Stimulated activated CD8-positive, alpha-beta memory T cell treated with anti-CD3 and anti-CD28 coated beads, Interleukin-15, amount 100 ng/mL, for 24 hours (primary cell): ENCODE measurements at places on chromosomes 1 and 21.
A peak's percentile ranks its signal among the peaks of the same experiment; 100 is the strongest.

DNA sequence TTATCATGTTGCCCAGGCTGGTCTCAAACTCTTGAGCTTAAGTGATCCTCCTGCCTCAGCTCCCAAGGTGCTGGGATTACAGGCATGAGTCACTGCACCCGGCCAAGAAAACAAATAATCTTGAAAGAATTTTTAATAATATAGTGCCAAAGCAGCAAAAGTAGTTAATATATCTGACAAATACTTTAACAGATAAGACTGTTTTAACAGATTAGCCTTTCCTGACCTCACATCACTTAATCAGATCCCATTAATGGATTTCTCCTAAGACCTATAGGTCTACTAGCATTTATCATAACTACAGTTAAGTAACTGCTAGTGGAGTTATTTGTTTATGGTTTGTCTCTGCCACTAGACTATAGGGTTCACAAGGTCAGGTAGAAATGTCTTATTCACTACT lies 61.1 kb upstream of the HP1BP3 start:
- DNase-seq = no peak

DNA sequence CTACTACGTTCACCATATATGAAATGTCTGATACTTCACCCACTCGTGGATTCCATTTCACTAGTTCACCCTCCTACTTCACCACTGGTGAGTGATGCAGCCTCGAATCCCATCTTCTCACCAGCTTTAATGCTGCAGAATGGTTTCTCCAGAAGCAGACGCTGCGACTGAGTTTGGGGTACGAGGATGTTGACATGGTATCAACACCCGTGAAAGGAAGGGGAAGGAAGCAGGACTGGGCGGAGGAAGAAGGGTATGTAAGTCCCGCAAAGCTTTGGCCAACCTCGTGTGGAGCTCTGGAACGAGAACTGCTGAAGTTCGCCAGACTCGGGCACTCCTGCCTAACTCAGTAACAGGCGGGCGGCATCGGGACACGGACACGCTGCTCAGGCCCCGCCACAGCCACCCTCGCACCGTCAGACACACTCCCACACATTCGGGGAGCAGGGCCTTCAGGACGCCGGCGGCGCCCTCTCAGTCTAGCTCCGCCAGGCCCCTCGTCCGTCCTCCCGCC lies 833 bp upstream of the DIP2A start:
- DNase-seq = peak; percentile 28

DNA sequence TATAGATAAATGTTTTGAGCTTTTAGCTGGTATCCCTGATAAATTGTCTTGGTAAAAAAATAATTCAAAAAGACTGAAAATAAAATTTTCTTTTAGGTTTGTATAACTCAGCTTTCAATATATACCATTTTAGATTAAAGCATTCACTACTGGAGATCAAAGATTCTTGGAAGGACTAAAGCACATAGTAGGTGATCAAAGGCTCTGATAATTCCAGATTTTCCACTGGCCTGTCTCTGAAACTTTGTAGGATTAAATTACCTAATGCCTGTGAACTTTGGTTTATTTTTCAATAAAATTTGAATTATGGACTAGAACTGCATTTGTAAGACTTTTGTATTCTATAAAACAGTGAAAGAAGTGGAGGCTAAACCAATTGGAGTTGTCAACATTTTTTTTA lies 1.2 kb upstream of the RGS18 start:
- no peak for DNase-seq

DNA sequence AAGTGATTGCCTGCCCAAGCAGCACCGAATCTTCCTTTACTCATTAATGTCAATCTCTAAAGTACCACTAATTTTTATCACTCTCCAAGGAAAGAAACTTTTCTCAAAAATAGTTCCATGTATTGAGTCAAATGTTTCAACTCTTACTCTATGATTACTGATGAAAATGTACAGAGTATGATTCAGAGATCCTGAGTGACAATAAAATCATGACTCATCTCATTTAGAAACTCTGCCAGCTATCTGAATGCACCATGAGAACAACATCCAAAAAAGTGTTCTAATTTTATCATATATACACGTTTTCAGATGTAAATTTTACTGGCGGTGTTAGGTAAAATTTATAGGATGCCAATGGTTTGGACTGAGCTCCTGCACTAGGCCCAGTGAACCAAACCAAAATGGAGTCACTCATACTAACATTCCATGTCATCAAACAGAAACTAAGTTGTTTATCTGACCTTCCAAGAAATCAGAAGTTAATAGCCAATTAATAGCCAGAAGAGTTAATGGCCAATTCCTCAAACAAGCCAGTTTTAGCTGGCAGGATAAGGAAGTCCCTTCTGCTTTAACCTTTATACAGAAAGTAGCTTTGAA lies 22.6 kb downstream of the PLPPR5 start:
- DNase-seq = no peak

DNA sequence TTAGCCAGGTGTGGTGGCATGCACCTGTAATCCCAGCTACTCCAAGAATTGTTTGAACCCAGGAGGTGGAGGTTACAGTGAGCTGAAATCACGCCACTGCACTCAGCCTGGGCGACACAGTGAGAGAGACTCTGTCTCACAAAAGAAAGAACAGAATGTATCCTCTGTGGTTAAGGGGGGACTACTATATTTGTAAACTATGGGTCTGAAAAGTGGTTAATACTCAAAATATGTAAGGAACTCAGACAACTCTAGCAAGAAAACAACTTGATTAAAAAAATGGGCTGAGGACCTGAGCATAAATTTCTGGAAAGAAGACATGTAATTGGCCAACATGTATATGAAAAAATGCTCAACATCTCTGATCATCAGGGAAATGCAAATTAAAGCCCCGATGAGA lies 11.2 kb downstream of the FNBP1L start:
- no peak for DNase-seq

GRCh38 chr1:190170321-190170720 lies 307.3 kb downstream of the BRINP3 start:
- DNase-seq = no peak

DNA sequence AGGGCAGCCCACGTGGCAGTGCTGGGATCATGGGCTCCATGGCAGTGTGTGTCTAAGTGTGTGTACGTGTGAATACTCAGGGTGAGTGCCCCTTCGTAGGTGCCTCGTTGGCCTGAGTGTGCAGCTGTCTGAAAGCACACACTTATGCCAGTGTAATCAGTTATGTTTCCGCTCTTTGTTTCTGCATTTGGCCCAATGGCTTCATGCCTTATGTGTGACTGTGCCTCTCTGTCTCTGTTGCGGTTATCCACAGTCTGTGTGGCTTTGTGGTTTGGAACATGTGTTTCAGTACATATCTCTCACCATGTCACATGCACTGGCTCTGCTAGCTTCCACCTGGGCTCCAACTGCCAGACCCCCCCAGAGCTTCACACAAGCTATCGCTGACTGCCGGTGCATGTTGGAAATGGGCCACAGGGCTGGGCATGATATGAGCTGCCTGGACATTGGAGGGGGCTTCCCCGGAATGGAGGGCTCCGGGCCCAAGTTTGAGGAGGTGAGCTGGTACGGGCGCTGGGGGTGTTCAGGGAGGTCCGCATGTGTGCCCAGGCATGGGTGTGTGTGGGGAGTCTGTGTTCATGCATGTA lies 70.3 kb upstream of the TINAGL1 start:
- no peak for DNase-seq

DNA sequence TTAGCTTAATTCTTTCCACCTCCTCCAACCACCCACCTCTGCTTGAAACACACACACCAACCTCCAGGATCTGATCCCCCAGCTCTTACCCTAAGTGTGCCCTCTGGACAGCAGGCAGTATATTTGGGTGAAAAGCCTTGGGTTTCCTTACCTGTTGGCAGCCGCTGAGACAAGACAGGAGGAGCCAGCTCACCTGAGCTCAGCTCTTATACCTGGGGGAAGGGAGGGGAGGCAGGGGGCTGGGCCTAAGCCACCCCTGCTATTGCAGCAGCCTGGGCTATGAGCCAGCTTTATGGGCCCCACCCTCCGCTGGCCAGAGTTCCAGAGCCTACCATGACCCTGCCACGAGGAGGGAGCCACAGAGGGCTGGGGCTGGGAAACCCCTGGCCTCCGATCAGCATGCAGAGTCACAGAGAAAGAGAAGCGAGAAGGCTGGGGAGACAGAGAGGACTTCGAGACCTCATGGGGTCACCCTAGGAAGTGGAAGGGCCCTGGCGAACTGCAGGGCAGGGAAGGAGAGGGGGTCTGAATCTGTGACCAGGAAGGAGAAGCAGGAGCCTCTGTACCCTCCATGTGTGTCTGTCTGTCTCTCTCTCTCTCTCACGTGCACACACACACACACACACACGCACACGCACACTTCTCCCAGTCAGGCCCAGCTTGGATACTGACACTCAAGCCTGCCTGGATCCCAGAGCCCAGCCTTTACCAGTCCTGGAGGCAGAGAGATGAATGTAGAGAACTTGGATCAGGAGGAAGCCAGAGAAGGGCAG lies at the start of gene S100A14:
Gene S100A14 (minus strand): TSS at position 182 of the 773 bp plus-strand sequence. CDS start 467 bp downstream, outside the sequence.
- DNase-seq = no peak

- DNase-seq = no peak
Measured at GRCh38 chr1:201933840-201934430, 12.4 kb downstream of the LMOD1 start.

- no peak for DNase-seq
Measured at GRCh38 chr1:193192586-193192985, 6.2 kb upstream of the B3GALT2 start.

DNA sequence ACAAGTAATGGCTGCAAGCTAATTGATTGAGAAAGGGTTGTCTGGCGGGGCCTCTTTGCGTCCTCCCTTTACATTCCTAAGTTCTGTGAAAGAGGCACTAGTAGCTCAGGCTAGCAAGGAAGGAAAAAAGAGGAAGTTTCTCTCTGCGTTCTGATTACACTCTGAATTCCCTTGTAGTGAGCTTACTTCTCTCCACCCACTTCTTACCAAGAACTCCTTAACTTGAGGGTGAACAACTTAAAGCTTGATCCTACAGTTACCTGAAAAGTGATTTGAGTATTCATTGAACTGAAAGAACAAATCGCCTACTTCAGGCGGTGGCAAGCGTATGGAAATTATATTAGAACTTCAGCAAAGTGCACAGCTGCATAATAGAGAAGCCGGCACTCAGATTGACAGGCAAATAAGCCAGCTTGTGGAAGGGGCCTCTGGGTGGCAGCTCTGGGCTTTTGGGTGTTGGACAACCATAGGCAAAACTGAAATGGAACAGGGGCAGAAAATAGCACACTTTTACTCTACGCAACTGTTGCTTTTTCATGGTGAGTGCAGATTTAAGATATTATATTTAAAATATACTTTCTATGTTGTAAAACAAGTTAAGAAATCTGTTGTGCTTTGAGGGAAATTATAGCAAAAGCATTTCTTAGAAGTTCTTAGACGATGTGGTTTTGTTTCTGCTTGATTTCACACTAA lies 464.5 kb downstream of the USP25 start:
- DNase-seq = no peak

DNA sequence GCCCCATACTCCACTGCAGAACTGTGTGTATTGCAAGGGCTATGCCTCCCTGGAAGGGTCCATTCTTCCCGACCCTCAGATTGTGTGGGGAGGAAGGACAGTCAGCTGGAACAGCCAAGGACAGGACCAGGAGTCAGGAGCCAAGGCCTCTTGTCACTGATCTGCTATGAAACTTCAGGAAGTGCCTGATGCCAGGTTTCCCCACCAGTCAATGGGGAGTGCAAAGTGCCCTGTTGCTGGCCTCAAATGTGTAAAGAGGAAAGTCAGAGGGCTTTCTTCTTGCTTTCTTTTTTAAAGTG lies 168.8 kb downstream of the GRIK3 start:
- no peak for DNase-seq

DNA sequence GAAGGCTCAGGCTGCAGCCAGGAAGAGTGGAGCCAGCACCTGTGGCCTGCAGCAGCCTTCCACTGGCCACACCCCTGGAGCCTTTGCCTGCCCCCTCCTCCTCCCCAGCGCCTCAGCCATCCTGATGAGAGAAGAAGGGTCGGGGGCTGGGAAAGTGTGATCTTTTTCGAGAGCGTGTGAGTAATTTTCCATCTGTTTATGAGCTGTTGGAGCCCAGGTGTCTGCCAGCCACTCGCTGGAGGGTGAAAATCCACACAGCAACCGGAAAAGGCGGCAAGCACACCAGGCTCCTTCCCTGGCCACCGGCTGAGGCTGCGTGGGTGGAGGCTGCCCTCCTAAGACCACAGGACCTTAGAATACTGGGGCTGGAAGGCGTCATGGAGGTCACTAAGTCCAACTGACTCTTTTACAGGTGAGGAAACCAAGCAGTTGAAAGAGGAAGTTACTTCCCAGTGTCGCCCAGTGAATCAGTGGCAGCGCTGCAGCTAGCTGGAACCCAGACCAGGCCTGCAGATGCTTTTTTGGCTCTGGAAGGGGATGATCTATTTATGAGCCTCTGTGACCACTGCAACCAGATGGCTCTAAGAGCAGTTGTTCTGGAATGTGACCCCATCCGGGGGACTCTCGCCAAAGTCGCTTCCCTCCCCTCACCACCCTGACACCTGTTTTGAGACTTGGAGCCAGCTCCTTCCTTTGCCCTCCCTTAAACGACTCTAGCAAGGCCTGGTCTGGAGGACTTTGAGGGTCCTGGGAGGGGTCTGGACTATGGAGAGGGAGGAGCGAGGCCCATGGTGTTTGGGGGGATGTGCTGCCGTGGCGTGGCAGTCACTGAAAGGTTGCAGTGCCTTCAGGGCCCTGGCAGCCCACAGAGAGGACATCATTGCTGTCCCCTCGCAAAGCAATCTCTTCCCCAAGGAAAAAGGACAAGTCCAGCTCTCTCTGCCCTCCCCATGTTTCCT lies 54.5 kb downstream of the LGR6 start:
- DNase-seq = no peak

GRCh38 chr1:187009320-187009719 lies 180.6 kb downstream of the PLA2G4A start:
- DNase-seq = no peak

DNA sequence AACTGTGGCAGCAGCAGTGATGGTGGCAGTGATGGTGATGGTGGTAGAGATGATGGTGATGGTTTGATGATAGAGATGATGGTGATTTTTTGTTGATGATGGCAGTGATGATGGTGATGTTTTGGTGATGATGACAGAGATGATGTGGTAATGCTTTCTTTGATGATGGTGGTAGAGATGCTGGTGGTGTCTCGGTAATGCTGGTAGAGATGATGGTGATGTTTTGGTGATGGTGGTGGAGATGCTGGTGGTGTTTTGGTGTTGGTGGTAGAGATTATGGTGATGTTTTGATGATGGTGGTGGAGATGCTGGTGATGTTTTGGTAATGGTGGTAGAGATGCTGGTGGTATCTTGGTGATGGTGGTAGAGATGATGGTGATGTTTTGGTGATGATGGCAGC lies 131.6 kb downstream of the NAV1 start:
- no peak for DNase-seq

DNA sequence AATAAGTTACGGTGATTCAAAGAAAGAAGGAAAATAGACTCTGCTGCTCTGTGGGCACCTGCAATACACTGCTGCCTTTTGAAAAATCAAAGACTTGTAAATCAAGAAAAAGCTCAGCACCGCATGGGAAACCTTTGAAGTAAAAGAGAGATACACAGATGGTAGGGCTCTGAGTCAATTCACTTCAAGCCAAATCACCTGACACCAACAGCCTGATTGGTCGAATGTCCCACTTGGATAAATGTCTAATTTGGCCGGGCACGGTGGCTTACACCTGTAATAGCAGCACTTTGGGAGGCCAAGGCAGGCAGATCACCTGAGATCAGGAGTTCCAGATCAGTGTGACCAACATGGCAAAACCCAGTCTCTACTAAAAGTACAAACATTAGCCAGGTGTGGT lies 19.2 kb upstream of the RCAN3 start:
- no peak for DNase-seq
